ENCODE measurements at places on chromosomes 12 and 14.
A peak's percentile ranks its signal among the peaks of the same experiment; 100 is the strongest.

DNA sequence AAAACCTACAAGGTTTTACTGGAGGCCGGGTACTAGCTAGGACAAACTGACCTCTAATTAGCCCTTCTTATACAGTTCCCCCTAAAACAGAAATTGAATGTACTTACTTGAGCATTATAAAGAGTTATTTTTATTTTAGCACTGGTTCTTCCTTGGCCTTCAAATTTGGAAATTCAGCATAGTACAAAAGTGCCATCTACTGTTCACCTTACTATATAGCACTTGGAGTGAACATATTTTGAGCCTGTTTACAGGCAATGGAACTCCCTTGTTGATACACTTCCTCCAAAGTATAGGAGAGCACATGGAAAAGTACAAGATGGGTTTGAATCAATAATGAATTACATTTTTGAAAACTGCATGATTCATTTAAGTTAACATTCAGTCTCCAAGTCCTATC, 3.9 kb upstream of the POC1B start:
- no peak for DNase-seq

GRCh38 chr12:118870551-118870950, 110.8 kb upstream of the SRRM4 start:
- DNase-seq, result no peak

DNA sequence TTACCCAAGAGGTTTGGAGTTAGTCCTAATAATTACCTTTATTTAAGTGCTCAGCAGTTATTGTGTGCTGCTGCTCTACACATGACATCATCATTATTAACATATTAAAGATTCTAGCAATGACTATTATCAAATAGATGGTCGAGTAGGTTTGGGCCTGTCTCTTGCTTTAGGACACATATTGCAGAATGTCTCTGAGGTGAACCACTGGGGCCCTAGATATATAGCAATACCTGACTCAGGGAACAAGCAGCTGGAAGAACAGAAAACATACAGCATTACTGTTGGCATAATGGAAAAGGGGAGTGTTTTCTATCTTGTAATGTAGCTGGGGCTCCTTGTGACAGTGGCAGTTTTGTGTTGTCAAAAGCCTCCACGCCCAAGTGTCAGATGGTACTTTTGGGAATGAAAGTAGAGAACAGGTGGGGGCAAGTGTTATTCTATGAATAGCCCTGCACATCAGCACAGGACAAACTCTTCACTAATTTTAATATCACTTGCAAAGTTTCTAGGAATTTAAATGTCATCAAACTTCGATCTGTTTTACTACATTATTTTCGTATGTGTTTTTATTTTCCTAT, 54.6 kb downstream of the C12orf56 start:
- no peak for DNase-seq

GRCh38 chr12:12912711-12913110, 21.3 kb downstream of the GPRC5A start:
- DNase-seq, result no peak

- no peak for DNase-seq
These were observed 501 bp downstream of the C1R start for GRCh38 chr12:7091660-7092228.

DNA sequence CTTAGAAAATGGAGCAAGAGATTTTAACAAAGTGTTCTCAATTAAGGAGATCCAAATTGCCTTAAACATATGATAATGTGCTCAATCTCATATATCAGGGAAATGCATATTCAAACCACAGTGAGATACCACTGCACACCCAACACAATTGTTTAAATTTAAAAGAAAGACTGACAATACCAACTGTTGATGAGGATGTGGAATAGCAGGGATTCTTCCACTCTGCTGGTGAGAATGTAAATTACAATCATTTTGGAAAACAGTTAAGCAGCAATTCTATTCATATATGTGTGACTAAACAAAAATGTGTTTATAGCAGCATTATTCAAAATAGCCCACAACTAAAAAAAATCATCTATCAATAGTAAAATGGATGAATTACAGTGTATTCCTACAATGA, 144.2 kb downstream of the KICS2 start:
- no peak for DNase-seq

GRCh38 chr12:121770813-121771625, 22.5 kb downstream of the RHOF start:
- DNase-seq, result no peak

- DNase-seq, result peak; percentile 85
These were observed 3.0 kb downstream of the SDSL start for GRCh38 chr12:113424915-113425823.

GRCh38 chr14:23300687-23301223, 1.9 kb downstream of the PPP1R3E start:
- peak; percentile 59 for DNase-seq

GRCh38 chr14:24176599-24176998, 4.7 kb downstream of the REC8 start:
- DNase-seq, result no peak

- no peak for DNase-seq
These were observed 5.4 kb downstream of the SAMD4A start for GRCh38 chr14:54572316-54572715.

GRCh38 chr12:50325890-50326391, 42.6 kb upstream of the LIMA1 start:
- DNase-seq, result no peak

- peak; percentile 12 for DNase-seq
These were observed 5.6 kb upstream of the GLRX5 start for GRCh38 chr14:95529216-95529615.
